ENCODE measurements at places on chromosomes 1 and 21.

DNA sequence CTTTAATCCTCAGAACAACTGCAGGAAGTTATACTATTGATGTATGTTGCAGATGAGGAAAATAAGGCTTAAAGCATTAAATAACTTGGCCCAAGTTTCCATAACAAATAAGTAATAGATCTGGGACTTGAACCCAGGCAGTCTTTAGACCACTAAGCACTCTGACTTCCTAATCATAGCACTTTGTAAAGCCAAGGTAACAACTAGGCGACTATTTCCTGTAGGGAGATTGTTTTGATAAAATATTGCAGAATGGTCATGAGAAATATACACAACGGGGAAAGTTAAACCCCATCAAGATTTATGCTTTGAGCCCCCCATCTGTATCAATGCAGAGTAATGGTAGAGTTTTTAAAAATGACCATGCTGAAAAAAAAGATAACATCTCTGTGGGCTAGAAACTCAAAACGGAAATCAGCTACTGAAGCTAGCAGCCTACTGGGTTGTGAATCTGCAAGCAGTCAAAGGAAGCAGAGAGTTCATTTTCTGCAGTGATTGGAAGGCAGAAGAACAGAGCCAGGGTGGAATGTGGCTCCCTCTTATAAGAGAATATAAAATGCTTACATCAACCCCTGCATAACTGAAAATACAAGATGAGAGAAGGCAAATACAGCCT, 111.2 kb upstream of the OLIG2 start:
- no peak for DNase-seq

DNA sequence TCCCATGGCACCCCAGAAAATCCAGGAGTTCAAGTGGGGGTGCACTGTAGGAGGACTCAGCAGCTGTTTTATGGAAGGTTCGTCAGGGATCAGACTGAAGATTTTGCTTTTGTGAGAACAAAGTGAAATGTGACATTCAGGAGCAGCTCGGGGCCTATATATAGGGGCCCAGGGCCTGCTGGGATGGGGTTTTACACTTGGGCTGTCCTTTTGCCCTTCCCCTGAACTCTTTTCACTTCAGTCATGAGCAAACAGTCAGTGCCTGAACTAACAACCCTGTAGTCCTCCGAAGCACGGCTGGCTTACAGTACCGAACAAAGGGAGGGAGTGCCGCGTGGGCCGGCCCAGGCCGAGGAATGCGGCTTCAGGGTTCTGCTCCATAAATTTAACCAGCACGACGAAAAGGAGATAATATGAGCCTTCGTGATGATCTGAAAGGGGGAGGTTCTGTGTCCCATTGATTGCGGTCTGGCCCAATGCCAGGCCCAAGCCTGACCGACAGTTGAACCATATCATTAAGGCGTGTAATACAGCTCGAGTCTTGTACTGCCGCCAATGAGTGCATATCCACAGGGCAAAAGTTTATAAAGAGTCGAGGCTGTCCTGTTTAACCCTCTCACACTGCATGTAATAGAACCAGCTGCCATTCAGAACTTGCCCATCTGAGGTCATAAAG, 139.9 kb downstream of the DHRS3 start:
- no peak for DNase-seq

- no peak for DNase-seq
These were observed 80.0 kb downstream of the VCAM1 start for GRCh38 chr1:100799548-100799947.

GRCh38 chr1:33171977-33172813, 9.6 kb downstream of the TRIM62 start:
- no peak for DNase-seq

- no peak for DNase-seq
These were observed 22.2 kb downstream of the MAPKAPK2 start for GRCh38 chr1:206706806-206707366.

DNA sequence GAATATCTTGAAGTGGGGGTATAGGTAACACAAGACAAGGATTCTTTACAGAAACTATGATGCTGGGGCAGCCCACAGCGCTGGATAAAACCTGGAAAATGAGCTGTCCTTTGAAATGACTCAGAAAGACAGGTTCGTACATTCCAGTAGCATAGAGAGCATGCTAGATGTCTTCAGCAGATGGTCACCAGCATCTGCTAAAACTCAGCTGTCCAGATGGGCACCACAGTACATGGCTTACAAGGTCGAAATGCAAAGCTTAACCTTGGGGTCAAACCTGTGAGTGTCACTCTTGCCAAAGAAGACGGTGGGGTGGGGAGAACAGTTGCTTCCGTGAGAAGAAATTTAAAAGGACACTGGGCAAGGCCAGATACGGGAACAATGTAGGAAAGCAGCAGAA, 41.3 kb upstream of the TRIM45 start:
- no peak for DNase-seq

GRCh38 chr21:46443910-46444309, 14.8 kb upstream of the DIP2A start:
- DNase-seq = no peak

GRCh38 chr1:113405573-113405972, 15.3 kb downstream of the MAGI3 start:
- DNase-seq = no peak

- no peak for DNase-seq
These were observed 116.9 kb downstream of the BEND5 start for GRCh38 chr1:48659801-48660200.

- DNase-seq = peak; percentile 90
These were observed at the start of gene USP1 for GRCh38 chr1:62436466-62437272. USP1 (plus strand) TSS chr1:62437049; CDS start chr1:62439868, 2,819 bp downstream.

Data from D341Med (cell line).